ENCODE measurements at places on chromosomes 2 and 18. TPM values are rescaled to one million over a fixed set of nuclear protein-coding genes. Genes with fewer than 3 reads are reported as not detected.

The CNRIP1 gene
- 0.61 TPM for total RNA-seq

The MOCOS gene
- total RNA-seq: 7.9 TPM

The EFHD1 gene
- total RNA-seq: not detected

The POMC gene
- not detected for total RNA-seq

The CDCA7 gene
- total RNA-seq: 27.8 TPM

The PCGF1 gene
- 21.4 TPM for total RNA-seq

The SERPINB11 gene
- not detected for total RNA-seq

The RNF125 gene
- 1.5 TPM for total RNA-seq

The FABP1 gene
- not detected for total RNA-seq

The CPLX4 gene
- not detected for total RNA-seq

The SCYGR4 gene
- total RNA-seq: not detected

The ABHD1 gene
- not detected for total RNA-seq

The SLC30A3 gene
- total RNA-seq: not detected

The SS18 gene
- 64.1 TPM for total RNA-seq

Data from hair follicular keratinocyte (primary cell).